D721Med (cell line): ENCODE measurements at places on chromosomes 3 and 15.

GRCh38 chr3:195159814-195160165, 111.2 kb downstream of the XXYLT1 start:
- no peak for DNase-seq

- no peak for DNase-seq
Observed at GRCh38 chr3:52053307-52054304, 2.8 kb downstream of the DUSP7 start.

GRCh38 chr15:74196175-74196574, 6.4 kb downstream of the STRA6 start:
- no peak for DNase-seq

GRCh38 chr3:128591738-128592426, 58.7 kb downstream of the RPN1 start:
- no peak for DNase-seq

GRCh38 chr15:43913026-43913780, 86.4 kb downstream of the WDR76 start:
- DNase-seq = no peak

DNA sequence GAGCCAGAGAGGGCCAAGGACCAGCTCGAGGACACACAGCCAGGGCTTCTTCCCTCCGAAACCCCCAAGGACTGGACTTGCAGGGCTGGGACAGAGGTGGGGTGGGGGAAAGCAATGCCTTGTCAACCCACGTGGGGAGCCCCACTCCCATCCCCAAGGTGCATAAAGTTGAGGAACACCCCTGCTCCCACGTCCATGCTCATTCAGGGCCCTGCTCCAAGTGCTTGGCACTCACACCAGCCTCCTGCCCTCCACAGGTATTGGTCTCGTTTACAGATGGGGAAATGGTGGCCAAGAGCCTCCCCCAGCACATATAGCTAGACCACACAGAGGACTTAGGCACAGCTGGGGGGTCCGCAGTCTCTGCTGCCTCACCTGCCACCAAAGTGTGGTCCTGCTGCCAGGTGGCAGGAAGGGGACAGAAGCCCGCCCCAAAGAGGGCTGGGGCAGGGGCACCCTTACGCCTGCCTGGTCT, 50.5 kb upstream of the CSPG4 start:
- no peak for DNase-seq

DNA sequence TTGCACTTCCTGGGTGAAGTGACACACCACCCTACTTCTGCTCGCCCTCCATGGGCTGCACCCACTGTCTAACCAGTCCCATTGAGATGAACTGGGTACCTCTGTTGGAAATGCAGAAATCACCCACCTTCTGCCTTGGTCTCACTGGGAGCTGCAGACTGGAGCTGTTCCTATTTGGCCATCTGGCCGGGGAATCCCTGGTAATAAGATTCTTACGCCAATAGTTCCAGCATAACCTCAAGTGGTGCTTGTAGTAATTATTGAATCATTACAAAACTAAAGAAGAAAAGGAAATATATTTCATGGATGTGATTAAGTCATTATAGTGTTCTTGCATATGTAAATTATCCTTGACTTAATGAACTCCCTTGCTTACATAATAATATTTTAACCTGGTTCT, 841.9 kb downstream of the CADM2 start:
- no peak for DNase-seq
